ENCODE measurements at places on chromosomes 12 and 14.

GRCh38 chr12:66003951-66004350 lies 126.6 kb downstream of the LLPH start:
- DNase-seq = no peak

GRCh38 chr14:32667287-32667686 lies 271.4 kb upstream of the NPAS3 start:
- no peak for DNase-seq

GRCh38 chr12:45483571-45483970 lies 245.9 kb upstream of the ARID2 start:
- DNase-seq = no peak

DNA sequence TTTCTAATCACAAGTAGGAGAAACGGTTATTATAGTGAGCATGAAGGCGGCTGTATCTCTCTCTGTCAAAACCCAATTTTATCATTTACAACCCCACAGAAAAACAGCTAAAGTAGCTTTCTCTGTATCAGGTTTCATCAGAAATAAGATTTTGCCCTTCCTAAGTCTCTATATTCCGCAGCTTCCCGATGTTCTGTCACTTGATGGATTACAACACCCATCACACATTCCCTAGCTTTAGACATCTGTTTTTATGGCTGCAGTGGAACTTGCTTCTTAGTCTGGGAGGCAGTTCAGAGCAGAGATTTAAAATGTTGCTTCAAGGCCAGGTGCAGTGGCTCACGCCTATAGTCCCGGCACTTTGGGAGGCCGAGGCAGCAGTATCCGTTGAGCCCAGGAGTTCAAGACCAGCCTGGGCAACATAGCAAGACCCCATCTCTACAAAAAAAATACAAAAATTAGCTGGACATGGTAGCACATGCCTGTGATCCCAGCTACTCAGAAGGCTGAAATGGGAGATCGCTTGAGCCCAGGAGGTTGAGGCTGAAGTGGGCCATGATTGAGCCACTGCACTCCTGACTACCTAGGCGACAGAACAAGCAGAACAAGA lies 27.6 kb upstream of the FOXN3 start:
- no peak for DNase-seq

- DNase-seq = peak; percentile 90
Measured at GRCh38 chr12:49673446-49674317, 33.5 kb downstream of the FMNL3 start.

GRCh38 chr12:63955831-63956666 lies 111.5 kb downstream of the SRGAP1 start:
- DNase-seq = no peak

GRCh38 chr14:32252030-32252670 lies 49.1 kb upstream of the RNU6-8 start:
- DNase-seq = peak; percentile 57

- DNase-seq = no peak
Measured at GRCh38 chr12:55741931-55742680, 816 bp upstream of the GDF11 start.

- DNase-seq = no peak
Measured at GRCh38 chr12:100632445-100632892, 59.0 kb downstream of the GAS2L3 start.

GRCh38 chr12:52317468-52318052 lies 3.6 kb downstream of the KRT83 start:
- DNase-seq = no peak

DNA sequence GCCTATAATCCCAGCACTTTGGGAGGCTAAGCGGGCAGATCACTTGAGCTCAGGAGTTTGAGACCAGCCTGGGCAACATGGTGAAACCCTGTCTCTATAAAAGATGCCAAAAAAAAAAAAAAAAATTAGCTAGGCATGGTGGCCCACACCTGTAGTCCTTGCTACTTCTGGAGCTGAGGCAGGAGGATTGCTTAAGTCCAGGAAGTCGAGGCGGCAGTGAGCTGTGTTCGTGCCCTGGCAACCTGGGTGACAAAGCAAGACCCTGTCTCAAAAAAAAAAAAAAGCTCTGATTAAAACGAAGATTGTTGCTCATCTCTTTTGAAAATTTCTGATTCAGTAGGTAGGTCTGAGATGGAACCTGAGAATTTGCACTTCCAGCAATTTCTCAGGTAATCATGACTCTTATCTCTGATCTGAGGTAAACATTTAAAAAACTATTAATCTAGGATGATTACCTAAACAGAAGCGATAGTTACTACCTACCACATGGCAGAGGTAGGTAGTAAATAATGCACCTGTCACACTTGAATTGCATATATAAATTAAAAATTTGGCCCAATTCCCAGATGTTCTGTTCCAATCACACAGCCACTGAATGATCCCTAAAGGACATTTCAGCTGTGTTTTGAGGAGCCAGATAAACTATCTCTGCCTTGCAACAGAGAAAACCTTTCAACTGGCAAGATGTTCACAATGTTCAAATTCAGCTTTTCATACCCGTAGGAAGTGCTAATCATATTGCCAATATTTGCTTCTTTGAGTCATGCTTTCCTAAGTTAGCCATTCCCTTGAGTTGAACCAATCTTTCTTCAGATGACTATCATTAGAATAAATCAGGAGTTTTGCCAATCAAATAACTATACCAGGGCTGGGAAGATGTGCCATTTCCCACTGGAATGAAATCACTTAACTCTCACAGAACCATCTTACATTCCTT lies 4.2 kb upstream of the TEP1 start:
- no peak for DNase-seq

- DNase-seq = peak; percentile 52
Measured at GRCh38 chr14:68574906-68575305, 218.0 kb downstream of the ZFP36L1 start.
